GM18507 (cell line): ENCODE measurements at places on chromosomes 12 and 14.

- no peak for DNase-seq
These were observed 15.8 kb upstream of the BAZ1A start for GRCh38 chr14:34890937-34891336.

GRCh38 chr12:107900588-107900987, 126.1 kb downstream of the ASCL4 start:
- no peak for DNase-seq

GRCh38 chr12:10558301-10558700, 52.6 kb downstream of the EIF2S3B start:
- DNase-seq, result no peak

DNA sequence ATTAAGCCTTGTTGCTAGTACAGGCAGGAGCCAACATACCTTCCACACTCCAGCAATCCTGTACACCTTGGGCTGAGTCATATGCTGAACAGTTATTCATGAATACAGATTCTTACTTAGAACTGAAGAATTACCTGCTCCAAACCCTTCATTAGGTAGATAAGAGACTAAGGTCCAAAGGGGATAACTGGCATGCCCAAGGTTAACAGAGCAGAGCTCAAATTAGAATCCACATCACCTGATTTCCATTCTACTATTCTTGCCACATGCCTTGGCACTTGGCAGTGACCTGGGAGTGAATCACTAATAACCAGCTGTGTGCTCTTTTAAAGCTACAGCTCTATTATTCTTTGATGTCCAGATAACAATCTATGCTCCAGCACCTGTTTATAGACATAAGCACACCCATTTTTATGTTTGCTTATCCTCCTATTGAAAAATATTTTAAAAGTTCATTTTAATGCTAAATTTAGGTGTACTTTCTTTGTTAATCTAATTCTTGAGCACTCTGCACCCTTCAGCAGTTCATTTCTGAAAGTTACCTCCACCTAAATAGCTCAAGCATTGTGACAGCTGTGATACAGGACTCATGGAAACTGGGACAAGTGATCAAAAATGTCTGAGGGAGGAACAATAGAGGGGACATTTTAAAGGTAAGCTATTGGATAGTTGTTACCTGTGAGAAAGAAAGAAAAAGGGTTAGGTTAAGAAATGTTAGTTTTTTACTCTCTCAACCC, 19.4 kb downstream of the LPCAT3 start:
- DNase-seq, result no peak

DNA sequence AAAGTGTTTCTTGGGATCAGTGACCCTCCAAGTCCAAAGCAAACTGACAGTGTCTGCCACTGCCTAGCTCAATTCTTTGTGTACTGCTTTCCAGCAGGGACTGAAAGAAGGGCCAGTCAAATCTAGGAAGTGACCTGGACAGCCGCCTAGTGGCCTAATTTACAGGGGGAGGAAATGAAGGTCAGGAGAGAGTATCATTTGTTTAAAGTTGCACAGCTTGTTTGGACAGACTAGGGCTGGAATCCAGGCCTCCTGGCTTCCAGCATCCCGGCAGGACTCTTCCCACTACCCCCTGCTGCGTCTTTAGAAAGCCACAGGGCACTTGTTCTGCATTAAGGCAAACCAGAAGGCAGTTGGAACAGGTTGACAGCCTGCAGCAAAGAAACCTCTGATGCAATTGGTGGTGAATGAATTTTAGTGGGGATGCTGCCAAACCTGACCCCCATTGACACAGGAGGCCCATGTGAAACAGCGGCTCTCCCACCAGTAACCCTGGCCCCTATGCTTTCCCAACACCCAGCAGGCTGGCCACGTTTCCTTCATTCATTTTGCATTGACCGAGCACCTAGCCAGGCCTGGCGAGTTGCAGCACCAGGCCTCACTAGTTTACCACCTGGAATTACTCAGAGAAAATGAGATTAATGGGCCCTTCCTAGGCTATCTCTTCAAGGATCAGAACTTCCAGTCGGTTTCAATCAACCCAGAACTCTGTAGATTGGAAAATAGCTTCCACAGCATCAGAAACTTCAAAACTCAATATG, 28.2 kb downstream of the GALNT16 start:
- DNase-seq, result no peak

- no peak for DNase-seq
These were observed 118.3 kb downstream of the GALC start for GRCh38 chr14:87874676-87875075.

DNA sequence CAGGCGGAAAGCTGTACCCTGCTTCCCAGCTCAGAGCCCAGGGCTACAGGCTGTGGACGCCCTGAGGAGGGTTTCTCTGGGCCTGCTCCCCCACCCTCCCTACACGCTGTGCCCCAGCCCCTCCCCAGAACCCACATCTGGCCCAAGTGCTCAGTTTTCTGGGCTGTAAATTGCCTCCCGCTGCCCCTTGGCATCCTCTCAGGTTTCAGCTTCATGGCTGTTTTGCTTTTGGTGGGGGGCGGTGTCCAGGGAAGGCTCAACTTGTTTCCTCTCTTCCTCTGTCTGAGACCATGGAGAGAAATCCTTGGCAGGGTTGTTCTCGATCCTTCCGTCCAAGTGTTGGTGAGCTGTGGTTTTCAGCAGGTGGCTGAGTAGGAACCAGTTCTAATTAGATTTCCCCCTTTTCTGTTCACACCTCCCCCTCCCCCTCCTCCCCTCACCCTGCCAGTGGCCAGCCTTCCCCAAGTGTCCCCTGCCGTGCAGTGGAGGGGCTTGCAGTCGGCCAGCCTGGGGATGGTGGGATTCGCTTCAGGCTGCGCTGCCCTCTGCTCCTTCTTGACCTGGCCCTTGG, 61.8 kb downstream of the TSPAN9 start:
- no peak for DNase-seq

- no peak for DNase-seq
These were observed 171.1 kb upstream of the CCDC196 start for GRCh38 chr14:66315098-66315497.

DNA sequence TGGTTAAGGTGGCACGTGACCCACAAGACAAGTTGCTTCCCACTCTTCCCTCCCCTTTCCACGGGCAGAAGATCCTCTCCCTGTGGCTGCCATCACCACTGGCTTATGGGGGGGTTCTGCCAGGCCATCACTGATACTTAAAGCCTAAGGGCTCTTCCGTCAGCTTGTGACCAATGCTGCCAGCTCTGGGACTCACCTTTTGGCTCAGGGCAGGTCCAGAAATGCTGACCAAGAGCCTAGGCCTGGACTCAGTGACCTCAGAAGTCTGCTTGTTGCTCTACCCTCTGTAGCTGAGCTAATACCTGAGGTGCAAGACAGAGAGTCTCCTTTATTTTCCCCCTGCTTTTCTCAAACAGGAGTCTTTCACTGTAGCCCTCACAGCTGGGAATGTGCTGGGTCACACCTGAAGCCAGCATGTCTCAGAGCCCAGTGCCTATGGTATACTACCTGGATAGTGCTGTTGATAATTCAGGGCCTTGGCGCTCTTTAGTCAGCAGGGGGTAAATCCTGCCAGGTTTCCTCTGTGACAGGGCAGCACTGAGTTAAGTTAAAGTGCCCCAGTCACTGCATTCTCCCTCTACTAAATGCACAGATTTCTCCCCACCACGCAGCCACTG, 19.7 kb downstream of the FGD4 start:
- DNase-seq, result no peak

DNA sequence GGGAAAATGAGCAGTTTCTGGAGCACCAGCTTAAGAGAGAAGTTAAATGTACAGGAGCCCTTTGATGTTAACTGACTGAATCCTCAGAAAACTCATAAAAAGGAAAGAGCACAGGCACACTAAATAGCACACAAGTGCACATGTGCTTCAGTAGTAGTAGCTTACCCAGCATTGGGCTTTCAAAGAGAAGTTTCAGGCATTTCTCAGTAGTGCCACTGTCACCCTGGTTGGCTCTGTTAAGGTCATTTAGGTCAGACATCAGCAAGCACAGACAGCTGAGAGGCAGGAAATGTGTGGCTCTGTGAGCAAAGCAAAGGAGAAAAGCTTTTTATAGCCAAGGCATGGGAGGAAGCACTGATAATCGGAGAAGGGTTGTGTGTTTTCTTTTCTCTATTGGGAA, 96.3 kb upstream of the HIF1A start:
- DNase-seq, result no peak

GRCh38 chr12:32467959-32468863, 68.9 kb downstream of the FGD4 start:
- DNase-seq, result no peak

GRCh38 chr14:25868521-25869314, 729.1 kb downstream of the NOVA1 start:
- DNase-seq, result no peak

DNA sequence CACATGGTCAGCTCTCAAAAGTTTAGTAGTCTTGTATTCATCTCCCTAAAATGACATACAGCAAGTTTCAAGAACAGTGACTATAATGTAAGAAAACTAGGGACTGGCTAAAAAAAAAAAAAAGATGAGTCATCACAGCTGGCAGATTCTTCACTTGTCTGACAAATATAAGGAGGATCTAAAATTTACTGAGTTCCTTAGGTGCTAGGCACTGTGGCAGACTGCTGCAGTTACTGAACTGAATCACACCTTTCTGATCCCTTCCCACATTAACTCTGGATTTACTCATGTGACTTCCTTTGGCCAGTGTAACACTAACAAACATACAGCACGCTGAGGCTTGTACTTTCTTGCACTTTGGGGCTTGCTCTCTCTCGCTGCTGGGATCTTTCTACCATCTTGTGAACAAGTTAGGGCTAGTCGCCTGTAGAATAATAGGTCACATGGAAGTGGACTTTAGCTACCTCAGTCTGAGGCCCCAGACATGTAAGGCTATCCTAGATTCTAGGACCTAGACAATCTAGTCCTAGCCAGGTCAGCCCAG, 32.1 kb downstream of the BAZ1A start:
- no peak for DNase-seq

DNA sequence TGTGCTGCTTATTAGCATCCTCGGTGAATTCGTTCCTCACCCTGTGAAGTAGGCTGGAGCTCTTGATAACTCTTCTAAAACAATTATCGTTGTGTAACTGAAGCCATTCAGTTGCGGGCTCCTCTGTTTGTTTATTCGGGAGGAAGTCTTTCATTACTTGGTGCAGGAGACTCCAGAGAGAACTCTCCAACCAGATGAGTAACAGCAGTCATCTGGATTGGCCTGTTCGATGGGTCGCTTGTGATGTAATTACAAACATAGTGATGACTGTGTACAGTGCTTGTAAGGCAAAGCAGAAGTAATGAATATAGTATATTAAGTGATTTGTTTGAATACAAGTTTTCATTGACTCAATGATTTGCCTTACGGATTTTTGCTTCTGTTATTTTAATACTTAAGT, 10.9 kb downstream of the ATP6V0A2 start:
- DNase-seq, result no peak

DNA sequence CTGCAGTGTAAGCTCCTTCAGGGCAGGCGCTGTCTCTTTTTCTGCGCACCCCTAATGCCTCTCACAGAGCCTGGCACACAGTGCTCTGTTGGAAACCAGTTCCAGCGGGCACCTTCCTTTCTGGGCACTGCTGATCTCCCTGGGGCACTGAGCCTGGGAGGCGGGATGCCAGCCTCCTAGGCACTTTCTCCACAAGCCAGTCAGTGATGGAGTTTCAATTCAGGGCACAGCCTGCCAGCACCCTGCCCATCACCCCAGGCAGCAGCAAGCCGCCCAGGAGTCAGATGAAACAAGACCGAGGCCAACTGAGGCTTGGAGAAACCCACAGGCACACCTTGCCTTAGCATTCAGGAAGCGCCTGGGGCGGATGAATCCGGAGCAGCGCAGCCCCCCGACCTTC, 5.7 kb upstream of the CTDSP2 start:
- DNase-seq, result no peak
